ENCODE measurements at places on chromosomes 4 and X.

- DNase-seq: no peak
These were observed 1.3 kb downstream of the TMEM164 start for GRCh38 chrX:110004215-110004614.

- peak; percentile 3 for DNase-seq
These were observed 11.2 kb upstream of the DACH2 start for GRCh38 chrX:86137071-86137470.

GRCh38 chrX:148268673-148269072, 231.7 kb upstream of the AFF2 start:
- DNase-seq: no peak

DNA sequence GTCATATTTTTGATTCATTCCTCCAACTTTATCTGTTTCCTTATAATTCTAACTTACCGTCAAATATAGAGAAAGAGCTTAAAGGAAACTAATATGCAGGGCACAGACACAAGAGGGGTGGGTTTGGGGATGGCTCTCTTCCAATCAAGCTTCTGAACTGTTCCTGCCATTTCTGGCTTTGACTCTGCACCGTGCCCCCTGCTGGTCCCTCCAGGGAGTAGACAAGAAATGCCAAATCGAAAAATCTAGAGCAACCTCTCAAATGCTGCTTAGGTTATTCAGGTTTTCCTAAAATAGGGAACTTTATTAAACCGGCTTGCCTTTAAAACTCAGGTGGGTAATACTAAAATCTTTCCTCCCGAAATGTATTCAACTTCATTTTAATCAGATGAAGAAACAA, 39.8 kb upstream of the VCX3A start:
- no peak for DNase-seq

DNA sequence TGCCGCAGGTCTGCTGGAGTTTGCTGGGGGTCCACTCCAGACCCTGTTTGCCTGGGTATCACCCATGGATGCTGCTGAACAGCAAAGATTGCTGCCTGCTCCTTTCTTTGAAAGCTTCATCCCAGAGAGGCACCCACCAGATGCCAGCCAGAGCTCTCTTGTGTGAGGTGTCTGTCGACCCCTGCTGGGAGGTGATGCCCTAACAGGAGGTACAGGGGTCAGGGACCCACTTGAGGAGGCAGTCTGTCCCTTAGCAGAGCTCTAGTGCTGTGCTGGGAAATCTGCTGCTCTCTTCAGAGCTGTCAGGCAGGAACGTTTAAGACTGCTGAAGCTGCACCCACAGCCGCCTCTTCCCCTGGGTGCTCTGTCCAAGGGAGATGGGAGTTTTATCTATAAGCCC, 162.7 kb downstream of the NAF1 start:
- DNase-seq: no peak

DNA sequence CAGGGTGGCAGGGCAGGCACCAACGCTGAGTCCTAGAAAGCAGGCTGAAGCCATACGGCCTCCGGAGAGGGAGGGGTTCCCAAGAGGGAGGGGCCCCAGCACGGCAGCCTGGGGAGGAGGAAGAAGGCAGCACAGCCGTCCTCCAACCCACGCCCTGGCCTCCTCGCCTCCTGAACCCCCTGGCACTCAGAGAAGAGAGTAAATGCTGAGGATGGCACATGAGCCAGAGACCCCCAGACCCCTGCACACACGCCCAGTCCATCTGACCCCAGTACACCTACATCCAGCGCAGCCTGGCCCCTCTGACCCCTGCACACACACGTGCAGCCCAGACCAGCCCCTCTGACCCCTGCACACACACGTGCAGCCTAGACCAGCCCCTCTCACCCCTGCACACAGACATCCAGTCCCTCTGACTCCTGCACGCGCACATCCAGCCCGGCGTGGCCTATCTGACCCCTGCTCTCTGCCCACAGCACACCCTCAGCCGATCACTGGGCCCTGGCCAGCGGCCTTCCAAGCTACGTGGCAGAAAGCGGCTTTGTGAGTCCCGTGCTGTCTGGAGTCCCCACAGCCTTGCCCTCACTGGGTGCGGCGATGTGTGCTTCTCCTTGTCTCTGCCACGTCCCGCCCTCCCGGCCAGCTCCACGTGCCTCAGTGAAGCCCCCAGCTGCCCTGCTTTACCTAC, 18.5 kb downstream of the ATP5ME start:
- DNase-seq: no peak

DNA sequence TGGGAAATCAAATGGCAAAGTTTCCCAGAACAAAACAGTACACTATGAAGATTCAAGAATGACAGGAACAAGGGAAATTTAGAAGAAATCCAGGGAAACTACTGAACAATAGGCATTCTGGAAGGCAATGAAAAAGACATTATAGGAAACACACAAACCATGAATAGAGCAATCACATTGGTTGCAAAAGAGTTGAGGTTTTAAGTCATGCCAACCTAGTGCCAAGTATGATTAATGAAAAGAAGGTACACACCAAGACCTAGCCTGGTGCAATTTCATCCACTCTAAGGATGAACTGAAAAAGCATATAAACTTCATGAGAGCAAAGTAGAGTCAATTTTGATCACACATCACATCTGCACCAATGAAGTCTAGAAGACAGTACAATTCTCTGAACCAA, 326.9 kb downstream of the PDHA2 start:
- DNase-seq: no peak

DNA sequence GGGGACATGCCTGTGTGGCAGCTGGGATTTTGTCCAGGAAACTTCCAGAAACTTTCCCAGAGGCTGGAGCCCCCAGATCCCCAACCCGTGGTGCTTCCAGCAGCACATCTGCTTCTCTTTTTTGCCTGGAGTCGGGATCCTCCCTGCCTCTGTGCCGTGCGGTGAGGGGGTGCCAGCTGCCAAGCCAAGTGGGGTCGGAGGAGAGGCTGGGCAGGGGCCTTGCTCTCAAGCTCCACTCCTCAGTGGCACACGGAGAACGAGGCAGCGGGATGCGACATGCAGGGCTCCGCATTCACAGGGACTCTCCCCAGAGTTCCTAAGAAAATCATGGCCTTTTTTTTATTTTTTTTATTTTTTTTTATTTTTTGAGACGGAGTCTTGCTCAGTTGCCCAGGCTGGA, 120.7 kb downstream of the PSAPL1 start:
- DNase-seq: no peak

- DNase-seq: no peak
These were observed 1611.2 kb downstream of the PCDH18 start for GRCh38 chr4:135921081-135921480.

DNA sequence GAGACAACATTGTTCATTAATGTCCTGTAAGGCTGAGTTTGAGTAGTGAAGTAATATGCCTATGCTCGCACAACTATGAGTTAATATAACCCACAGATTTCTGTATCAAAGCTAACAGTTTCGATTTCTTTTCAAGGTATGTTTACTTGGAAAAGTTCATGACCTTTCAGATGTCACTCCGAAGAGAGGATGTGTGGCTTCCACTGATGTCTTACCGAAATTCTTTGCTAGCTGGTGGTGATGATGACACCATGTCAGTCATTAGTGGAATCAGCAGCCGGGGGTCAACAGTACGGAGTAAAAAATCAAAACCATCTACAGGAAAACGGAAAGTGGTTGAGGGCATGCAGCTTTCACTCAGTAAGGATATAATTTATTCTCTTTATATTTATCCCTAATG, 124.9 kb downstream of the STAG2 start:
- DNase-seq: no peak

GRCh38 chr4:13922459-13922858, 294.9 kb upstream of the BOD1L1 start:
- DNase-seq: no peak

DNA sequence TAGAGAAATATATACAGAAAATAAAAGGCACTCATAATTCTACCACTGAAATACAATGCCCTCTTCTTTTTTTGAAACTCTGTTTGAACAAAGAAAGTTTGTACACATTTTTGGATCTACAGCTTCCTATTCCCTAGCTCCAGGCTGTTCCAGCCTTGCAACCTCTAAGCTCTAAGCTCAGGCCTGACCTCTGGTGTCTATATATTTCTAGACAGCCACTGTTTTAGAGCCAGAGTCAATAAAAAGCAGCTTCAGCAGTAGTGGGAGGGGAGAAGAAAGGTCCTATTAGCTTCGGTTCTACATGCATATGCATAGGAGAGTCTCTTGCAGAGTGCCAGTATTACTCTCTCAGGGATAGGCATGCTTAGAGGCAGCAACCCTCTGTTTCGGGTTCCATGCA, 39.7 kb downstream of the CLDN2 start:
- DNase-seq: peak; percentile 33

GRCh38 chr4:2072971-2073807, 14.1 kb downstream of the NAT8L start:
- no peak for DNase-seq

GRCh38 chr4:27881705-27882104, 1021.1 kb downstream of the STIM2 start:
- no peak for DNase-seq

DNA sequence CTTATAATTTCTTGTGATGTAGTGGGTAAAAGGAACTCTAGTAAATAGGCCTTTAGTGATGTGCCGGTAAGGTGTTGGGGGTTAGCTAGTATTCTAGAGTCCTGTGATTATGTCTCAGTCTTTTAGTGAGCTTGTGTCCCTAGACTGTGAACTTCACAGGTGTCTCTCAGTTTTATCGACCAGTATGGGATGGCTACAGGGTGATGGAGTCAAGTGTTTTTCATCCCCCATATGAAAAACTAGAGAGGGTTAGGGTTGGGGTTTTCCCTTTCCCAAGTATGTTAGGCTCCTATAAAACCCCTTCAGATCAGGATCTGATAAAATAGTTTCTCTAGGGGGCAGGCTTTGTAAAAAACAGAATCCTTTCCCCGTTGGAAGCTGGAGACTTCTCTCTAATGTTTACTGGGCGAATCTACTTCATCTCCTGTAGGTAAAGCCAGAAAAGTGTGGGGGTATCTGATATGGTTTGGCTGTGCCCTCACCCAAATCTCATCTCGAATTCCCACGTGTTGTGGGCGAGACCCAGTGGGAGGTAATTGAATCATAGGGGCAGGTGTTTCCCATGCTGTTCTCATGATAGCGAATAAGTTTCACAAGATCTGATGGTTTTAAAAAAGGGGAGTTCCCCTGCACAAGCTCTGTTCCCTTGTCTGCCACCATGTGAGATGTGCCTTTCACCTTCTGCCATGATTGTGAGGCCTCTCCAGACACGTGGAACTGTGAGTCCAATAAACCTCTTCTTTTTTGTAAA, 120.8 kb downstream of the DTHD1 start:
- DNase-seq: no peak

- no peak for DNase-seq
These were observed 1.8 kb downstream of the HS6ST2 start for GRCh38 chrX:132956421-132957210.

GRCh38 chrX:153299855-153300254, 21.7 kb downstream of the PNMA6F start:
- DNase-seq: no peak

- no peak for DNase-seq
These were observed 386.1 kb downstream of the NLGN4X start for GRCh38 chrX:5842601-5843000.

GRCh38 chrX:77009691-77010090, 437.5 kb upstream of the FGF16 start:
- DNase-seq: peak; percentile 85

GRCh38 chr4:7937006-7937405, 2.7 kb downstream of the AFAP1 start:
- DNase-seq: no peak

DNA sequence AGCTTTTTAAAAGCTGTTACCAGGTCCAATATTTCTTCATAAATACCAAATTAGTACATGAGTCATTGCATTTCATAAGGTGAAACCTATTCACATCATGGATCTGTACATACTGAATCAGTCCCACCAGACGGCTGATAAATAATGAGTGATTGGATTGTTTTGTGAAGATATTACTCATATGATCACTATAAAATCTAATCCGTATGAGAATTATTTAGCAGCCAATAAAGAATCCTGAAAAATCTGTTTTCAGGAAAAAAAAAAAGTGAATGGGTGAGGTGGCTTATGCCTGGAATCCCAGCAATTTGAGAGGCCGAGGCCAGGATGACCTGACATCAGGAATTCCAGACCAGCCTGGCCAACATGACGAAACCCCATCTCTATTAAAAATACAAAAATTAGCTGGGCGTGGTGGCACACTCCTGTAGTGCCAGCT, 438.1 kb downstream of the INPP4B start:
- DNase-seq: peak; percentile 83

- DNase-seq: no peak
These were observed 1372.4 kb downstream of the C4orf33 start for GRCh38 chr4:130468340-130468739.

GRCh38 chr4:186719925-186720694, 3.5 kb downstream of the FAT1 start:
- DNase-seq: peak; percentile 40

- peak; percentile 85 for DNase-seq
These were observed 64.9 kb upstream of the DYNLT3 start for GRCh38 chrX:37912304-37912703.

DNA sequence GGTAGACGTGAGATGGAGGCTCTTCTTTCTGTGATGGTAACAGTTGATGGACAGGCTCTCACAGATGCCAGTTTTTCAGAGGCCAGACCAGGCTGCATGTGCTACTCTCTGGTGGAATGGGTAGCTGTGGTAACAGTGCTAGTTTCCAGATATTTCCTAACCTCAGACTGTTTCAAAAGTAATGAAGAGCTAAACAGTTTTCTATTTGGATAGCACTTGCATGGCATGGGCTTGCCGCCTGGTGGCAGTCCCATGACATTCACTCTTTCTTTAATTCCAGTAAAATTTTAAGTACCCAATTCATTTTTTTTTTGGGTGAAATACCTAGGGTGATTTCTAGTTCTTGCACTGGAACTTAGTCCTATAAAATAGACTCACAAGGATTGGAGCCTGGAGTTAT, 220.2 kb upstream of the MAD2L1 start:
- DNase-seq: no peak

GRCh38 chr4:147823130-147823529, 91.2 kb downstream of the ARHGAP10 start:
- DNase-seq: peak; percentile 42

DNA sequence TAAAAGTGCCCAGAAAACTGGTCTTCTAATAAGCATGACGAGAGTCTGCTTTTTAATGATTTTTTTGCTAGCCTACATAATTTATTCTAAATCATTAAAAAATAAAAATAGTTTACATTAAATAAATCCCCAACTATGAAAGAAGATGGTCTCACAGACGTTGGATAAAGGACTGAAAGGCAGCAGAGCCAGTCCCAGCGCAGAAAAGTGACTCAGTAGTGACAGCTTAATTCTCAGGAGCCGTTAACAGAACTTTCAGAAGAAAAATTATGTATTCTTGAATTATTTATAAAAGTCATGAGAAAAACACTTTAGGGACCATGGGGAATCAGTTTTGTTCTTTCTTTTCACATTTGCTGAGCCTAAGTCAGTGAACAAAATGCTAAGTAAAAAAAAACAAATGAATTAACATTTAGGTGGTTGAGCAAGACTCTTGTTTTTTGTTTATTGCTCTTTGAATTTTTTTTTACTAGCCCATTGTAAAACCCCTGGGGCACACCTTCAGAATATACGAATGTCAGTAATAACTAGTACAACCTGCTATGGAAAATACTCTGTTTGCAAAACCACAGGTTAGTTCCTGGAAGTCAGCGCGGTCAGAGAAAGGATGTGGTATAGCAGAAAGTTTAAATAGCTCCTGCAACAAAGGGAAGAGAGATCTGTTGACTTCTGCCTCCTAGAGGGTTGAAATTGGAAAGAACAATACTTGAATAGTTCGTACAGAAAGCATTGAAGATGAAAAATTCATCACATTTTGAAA, 50.4 kb upstream of the CCDC160 start:
- no peak for DNase-seq

- DNase-seq: no peak
These were observed 10.6 kb upstream of the AMOT start for GRCh38 chrX:112851161-112851779.

- DNase-seq: peak; percentile 25
These were observed 42.5 kb upstream of the MAP9 start for GRCh38 chr4:155419266-155419665.
